Activated T-cell treated with anti-CD3 and anti-CD28 coated beads for 48 hours (primary cell): ENCODE measurements at places on chromosomes 4 and X.
A peak's percentile ranks its signal among the peaks of the same experiment; 100 is the strongest.

GRCh38 chr4:43835869-43836268, 612.7 kb downstream of the KCTD8 start:
- DNase-seq, result no peak

- peak; percentile 12 for DNase-seq
Measured at GRCh38 chr4:105145903-105146275, 787 bp upstream of the TET2 start.

DNA sequence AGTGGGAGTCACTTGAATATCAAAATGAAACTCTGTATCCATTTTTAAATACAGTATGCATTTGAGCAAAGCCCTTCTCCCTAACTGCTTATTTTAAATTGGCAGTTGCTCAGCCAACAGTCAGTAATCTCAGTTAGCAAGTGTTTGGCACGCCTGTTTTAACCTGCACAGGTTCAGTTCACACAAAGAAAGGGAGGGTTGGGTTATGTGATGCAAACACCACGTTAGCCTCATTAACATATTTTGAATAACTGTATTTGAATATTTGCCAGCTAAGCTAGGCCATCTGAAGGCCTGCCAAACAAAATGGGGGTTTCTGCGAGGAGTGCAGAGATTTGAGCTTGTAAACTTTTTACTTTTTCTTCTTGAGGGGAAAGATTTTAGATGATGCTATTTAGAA, 19.8 kb downstream of the GAB1 start:
- DNase-seq, result no peak

DNA sequence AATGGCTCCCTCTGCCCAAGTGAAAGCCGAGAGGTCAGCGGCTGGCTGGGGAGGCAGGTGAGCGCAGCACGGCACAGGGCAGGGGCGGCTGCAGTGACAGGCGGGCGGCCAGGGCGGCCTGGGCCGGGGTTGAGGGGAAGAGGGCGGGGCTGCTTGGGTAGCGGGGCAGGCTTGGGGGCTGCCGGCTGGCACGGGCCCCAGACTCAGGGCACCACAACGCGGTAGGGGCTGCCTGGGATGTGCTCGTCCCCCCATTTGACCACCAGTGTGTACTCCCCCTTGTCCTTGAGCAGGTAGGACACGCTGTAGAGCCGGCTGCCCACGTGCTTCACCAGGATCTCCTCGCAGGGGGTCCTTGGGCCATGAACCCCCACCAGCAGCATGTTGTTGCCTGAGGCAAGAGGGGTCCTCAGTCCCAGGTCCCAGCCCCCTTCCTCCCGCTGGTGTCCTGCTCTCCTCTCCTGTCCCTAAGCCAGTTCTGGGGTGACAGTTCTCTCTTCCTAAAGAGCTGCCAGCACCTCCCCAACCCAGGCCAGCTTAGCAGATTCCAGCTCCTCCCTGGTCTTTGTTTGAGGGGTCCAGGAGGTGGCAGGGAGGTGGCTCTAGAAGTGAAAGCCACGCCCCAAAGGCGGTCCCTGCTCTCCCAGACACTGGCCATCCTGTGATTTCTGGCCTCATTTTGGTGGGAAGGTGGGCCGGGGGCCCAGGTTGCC, 25.6 kb downstream of the FLNA start:
- no peak for DNase-seq
